Mesendoderm (in vitro differentiated cells): ENCODE measurements at places on chromosomes 2 and 18.

DNA sequence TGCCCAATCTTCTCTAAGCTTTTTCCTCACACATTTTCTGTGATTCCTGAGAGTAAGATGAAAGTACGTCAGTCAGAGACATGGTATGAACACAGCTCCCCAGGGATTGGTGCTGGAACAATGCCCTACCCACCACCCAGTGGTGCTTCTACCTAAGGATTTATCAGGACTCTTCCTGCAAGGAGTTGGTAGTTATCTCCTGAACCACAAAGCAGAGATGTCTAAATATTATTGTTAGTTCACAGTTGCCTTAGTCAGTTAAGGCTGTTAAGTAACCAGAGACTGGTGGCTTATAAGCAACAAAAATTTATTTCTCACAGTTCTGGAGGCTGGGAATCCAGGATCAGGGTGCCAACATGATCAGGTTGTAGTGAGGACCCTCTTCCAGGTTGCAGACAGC, 60.3 kb upstream of the CCDC85A start:
- no peak for DNase-seq

- DNase-seq = no peak
These were observed 58.3 kb downstream of the ID2 start for GRCh38 chr2:8740136-8740535.

GRCh38 chr2:189002079-189002478, 27.9 kb downstream of the COL3A1 start:
- peak; percentile 72 for DNase-seq

DNA sequence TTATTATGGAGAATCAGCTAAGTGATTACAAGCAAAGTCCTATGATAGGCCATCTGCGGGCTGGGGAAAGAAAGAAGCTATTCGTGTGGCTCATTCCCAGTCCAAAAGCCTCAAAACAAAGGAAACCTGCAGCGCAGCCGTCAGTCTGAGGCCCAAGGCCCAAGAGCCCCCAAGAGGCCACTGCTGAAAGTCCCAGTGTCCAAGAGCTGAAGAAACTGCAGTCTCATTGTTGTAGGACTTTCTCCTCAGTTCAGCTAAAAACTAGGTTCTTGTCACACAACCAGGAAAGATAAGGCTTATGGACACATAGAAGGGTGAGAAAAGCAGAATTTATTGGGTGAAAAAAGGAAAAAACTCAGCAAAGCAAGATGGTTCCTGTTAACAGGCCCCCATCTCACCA, 143.2 kb downstream of the RHBDD1 start:
- DNase-seq = peak; percentile 57

DNA sequence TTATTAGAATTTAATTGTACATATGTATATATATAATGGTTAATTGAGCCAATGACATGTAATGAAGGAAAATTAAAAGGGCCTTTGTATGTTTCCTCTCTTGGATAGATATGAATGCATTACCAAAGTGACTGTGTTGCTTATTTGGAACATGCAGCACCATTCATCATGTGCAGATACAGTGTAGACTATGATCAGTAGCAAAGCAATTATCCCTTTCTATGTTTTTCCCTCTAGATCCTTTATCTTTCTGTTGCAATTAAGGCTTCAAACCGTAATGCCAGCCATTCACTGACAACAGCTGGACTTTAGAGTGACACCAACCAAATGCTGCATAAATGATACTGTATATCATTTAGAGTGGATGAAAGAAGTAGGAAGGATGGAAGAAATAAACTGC, 565.2 kb downstream of the NRXN1 start:
- DNase-seq = no peak

- no peak for DNase-seq
These were observed 72.7 kb downstream of the NXPH2 start for GRCh38 chr2:138707392-138708074.

DNA sequence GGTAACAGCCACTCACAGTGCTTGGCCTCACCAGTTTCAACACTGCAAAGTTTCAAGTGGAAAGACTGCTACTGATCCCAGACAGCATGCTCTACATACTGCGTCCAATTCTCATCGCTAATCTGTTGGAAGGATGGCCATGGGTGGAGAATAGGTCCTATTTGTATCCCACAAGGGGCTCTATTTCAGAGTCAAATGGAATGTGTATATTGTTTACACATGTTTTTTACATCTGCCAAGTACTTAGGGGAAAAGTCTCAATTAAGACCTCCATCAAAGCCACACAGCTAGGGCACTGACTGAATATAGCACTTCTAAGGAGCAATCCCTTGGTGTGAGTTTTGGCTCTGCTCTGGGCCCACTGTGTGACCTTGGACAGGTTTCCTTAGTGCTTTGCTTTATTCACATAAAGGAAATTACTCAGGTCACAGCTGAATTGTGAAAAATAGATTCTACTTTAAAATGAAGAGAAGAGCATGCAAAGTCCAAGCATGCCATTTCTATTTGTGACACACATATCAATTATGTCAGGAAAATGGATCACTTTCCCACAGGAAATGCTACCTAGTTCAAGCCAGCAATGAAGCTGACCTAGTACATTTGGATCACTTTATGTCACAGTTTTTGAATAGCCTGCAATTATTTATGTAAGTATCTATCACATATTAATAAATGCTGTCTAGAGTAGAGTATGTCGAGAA, 112.9 kb upstream of the STK17B start:
- no peak for DNase-seq

DNA sequence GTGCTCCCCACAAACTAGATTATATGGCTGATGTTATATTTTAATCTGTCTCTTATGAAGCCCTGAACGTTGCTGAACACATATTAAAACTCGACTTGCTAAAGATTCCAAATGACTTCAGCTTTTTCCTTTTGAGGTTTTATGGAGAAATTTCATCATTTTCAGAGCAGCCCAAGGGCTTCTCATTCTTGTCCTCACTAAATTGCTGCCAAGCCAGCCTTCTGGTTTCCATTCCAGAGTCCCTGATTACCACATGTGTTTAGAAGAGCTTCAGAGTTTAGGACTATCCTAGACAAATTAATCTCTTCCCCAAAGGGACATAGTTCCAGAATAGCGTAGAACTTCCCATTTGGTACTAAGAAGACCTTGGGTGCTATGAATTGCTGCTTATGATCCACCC, 77.8 kb upstream of the CCDC195 start:
- no peak for DNase-seq

DNA sequence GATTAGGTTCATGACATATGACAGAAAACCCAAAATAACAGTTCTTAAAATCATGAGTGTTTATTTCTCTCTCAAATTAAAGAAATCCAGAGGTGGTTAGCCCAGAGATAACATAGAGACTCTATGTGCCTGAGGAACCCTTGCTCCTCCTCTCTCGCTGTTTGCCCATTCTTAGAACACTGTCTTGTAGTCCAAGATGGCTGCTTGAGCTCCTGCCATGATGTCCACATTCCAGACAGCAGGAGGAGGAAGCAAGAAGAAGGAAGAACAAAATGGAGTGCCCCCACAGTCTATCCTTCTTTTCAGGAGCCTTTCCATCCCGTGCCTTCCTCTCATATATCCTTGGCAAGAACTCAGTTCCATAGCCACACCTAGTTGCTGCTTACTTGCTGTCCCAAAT, 13.9 kb upstream of the ST8SIA5 start:
- peak; percentile 11 for DNase-seq

GRCh38 chr2:145260081-145260480, 740.2 kb upstream of the ZEB2 start:
- DNase-seq = no peak

DNA sequence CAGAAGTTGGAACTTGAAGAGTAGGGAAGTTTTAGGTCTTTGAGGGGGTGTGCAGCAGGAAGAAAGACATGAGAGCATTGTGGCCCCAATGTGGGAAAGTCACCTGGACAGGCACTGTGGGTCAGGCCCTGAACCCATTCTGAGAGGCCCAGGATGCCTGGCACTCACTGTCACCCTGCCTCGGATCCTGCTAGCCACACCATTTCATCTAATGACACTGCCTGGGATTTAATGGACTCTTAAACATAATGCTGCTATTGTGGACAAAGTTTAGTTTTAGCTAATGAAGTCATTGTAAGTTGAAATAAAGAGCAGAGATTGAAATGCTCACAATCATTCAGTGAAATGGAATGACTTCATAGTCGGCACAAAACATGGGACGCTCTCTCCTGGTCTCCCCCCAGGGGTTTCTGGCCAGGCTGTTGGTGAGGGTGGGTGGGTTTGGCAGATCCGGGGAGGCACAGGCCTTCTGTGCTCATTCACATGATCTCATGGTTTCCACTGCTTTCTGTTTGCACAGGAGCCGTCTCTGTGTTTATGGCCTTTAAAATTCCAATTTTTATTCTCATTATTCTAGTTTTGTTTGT, 141.8 kb upstream of the KLHL29 start:
- no peak for DNase-seq

DNA sequence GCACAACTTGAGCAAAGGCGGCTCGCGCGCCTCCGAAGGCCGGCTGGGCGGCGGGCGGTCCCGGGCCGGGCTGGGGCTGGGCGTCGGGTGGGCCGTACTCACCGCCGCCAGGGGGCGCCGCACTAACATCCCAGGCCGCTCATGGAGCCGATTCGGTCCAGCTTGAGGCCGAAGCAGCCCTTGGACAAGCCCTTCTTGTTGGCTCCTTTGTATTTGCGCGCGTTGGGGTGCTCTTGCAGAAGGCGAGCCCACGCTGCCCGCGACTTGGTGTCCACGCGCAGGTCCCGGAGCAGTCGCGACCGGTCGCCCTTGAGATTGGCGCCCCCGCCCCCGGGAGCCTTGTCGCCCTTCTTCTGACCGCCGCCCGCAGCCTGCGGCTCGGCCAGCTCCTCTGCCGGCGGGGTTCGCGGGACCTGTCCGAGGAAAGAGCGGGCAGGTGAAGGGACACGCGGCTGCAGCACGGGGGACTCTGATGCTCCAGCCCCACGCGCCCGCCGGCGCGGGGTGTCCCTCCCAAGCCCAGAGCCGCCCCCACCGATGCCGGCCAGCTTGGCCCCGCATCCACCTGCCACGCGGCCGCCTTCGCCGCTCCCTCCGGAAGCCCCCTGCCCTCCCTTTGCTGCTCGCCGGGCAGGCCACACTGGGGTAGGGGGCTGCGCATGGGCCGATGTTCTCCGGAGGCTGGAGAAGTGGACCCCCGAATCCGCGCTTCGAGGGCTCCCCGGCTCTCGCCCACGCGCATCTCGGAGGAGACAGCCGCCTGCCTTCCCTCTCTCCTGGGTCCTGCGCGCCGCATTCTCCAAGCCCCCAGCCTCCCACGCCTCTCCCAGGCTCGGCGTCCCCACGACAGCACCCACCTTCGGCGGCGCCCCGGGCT, 655 bp downstream of the NPPC start:
- DNase-seq = peak; percentile 83

DNA sequence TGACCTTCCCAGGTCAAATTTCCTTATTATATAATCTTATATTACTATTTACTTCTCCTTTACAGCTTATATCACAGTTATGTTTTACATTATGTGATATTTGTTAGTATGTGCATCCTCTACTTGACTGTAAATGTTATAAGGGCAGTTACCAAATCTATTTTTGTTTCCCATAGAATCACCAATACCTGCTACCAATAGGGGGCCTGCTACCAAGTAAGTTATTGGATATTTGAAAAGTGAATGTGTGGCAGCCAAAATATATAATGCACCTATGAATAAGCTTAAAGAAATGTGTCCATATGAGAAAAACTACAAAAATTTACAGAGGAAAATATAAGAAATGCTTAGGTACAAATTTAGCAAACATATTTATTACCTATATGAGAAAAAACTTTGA, 23.9 kb upstream of the CTAGE1 start:
- no peak for DNase-seq

DNA sequence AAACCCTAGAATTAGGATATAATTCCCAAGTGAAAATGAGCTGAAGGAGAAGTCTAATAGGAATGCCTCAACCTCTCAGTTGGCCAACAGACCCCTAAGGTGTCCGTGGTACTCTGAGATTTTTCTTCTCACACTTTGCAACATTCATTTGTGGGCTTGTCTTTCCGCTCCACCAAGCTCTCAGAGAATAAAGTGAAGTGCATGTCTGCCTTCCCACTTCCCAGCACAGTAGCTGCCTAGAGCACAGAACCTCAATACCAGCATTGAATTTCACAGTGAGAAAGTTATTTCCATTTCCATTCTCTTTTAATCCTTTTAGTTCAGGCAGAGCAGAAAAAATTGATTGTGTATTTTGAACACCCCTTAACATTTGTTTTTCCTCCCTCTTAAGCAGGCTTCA, 451.8 kb downstream of the TGIF1 start:
- no peak for DNase-seq

DNA sequence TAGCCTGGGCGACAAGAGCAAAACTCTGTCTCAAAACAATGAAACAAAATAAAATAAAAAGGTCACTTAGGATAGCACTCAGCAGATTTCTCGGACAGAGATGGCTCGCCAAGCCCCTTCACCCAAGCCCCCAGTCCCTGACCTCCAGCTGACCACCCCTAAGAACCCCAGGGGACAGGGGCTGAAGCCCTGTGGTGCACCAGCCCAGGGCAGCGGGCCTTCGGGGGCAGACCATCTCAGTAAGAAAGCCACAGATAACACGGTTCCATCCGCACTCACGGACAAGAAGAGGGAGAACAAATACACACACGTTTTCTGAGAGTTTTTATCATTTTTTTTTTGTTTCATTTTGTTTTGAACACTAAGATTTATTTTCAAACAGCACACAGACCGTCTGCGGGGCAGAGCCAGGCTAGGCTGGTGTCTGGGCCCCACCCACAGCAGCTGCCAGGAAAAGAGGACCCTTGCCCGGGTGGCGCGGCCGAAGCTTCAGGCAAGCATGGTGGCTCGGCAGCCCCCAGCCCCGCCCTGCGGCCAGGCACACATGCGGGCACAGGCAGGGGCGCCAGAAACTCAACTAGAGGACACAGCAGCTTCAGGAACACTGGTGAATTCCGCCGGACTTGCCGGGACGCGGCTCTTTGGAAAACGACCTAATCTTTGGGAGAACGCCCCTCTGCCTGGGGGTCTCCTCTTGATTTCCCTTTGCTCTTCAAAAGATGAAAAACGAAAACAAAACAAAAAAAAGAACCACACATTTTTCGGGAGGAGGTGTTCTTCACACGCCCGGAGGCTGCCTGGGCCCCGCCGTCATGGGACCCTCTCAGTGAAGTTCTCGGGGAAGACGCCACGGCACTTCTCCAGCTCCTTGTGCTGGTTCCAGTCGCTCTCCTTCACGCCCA, 59.0 kb downstream of the BIN1 start:
- no peak for DNase-seq

- DNase-seq = no peak
These were observed 107.7 kb downstream of the ATL2 start for GRCh38 chr2:38269421-38269820.

GRCh38 chr2:67701011-67701410, 303.9 kb downstream of the ETAA1 start:
- DNase-seq = no peak

DNA sequence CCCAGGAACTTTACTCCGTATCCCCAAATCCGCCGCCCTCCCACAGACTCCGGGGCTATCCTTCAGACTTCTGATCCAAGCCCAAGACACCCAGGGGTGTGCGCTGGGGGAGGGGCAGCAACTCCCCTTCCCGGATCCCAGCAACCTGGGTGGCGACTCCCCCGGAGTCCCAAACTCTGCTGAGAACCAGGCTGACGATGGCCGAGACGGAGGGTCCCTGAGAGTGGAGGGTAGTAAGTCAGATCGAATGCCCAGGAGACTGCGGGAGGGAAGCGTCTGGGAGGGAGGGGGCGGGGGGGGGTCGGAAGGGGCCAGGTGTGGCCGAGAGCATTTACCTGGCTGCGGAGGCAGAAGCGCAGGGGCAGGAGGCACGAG, 7.0 kb upstream of the TNS1 start:
- no peak for DNase-seq
